CMK (cell line): ENCODE measurements at places on chromosomes 2 and 18.

DNA sequence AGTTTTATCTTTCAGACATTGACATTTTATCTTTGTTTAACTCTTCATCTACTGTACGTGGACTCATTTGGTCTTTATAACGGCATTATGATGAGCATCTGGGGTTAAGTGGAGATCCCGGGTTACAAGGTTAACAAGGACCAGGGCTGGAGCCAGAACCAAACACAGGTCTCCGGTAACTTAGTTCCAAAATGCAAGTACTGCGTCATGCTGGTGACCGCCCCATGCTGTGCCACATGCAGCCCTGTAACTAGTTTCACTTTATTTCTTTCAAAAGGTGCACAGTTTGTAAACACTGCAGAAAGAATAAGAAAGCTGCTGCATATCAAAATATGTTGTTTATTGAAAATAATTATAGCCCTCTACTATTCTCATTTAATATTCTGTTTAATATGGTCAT, 3.1 kb downstream of the SLC5A7 start:
- no peak for DNase-seq

- peak; percentile 7 for DNase-seq
Measured at GRCh38 chr2:109402180-109402579, 211.6 kb downstream of the SEPTIN10 start.

DNA sequence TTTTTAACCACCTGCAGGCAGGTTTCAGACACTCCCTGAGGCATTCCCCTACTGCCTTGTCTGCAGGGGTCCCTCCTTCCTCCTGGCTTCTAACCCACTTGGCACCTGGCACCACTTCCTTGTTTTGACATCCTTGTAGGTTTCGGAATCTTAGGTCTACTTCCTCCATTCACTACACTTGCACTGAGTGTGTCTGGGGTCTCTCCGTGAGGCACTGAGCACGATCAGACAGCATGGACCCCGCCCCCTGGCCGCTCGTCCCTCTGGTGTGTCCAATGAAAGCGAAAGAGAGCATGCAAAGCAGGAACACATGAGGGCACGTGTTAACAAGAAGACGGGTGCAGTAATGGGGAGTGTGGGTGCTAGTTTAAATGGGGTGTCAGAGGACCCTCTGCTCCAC, 63.8 kb downstream of the HAUS1 start:
- DNase-seq = no peak

DNA sequence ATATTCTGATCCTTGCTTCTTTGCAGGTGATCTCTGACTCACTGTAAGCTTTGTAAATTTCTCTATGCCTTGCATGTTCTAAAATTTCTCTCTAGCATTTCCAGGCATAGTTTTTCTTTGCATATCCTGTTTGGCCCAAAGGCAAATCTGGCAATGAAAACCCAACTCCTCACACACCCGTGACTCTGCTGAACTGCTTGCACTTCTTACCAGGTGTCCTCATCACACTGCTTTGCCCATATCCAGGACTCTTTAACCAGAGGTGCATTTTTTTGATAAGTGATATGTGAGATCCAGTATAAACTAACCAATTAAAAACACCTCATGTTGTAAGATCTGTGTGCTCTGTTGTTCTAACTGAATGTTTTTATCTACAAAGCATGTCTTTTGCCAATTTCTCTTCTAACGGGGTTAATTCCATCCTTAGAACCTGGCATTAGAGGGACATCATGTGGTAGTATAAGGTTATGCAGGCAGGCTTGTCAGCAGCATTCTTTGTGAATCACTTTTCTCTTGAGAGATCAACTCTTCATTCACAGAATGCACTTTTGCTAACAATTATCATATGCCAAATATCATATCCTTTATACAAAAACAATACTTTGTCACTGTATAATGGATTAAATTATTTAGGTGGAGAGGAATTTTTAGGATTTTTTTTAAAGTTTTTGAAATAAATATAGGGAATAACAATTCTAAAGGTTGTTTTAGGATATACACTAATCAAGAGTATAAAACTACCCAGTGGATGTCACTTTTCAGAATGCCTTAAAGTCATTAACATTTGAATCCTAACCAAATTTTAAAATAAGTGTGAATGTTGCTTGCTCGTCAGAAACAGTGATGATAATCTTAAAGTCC, 20.8 kb upstream of the TMX3 start:
- no peak for DNase-seq

- no peak for DNase-seq
Measured at GRCh38 chr2:178908810-178909209, 101.6 kb upstream of the TTN start.

- DNase-seq = no peak
Measured at GRCh38 chr18:58868440-58868839, 3.8 kb downstream of the ZNF532 start.
